NB4 (cell line): ENCODE measurements at places on chromosomes 12 and 14.

GRCh38 chr12:23446746-23447145 lies 502.7 kb downstream of the SOX5 start:
- DNase-seq = no peak

DNA sequence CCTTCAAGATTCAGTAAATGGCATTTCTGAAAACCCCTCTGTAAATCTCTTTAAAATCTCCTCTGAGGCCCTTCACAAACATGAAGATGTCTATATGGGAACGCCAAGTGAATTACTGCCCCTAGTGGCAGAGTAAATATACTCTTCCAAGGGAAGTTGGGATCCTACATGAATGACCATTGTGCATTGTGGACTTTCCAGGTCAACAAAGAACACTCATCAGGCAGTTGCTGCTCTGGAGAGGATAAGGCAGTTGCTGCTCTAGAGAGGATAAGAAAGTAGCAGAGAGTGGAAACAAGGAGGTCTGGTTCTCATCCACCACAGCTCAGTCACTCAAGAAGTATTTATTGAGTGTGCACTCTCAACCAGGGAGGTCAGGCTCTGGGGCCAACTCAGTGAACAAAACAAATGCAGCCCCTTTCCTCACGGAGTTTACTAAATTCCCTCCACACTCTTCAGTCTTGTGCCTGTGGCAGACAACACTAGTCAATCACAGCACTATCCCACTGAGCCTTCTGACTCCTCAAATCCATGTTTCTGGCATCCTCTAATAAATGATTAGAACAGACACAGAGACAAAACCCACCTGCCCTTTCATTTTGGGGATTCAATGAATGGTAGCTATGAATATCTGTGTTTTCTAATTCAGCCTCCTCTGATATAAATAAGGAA lies 52.9 kb downstream of the SVOP start:
- peak; percentile 44 for DNase-seq

- DNase-seq = no peak
Observed at GRCh38 chr14:37972941-37973887, 234.5 kb upstream of the SSTR1 start.

GRCh38 chr14:79705126-79705894 lies 506.0 kb downstream of the DIO2 start:
- no peak for DNase-seq

GRCh38 chr12:100593490-100593889 lies 20.0 kb downstream of the GAS2L3 start:
- DNase-seq = no peak

- DNase-seq = no peak
Observed at GRCh38 chr12:112305951-112306350, 76.3 kb downstream of the HECTD4 start.

DNA sequence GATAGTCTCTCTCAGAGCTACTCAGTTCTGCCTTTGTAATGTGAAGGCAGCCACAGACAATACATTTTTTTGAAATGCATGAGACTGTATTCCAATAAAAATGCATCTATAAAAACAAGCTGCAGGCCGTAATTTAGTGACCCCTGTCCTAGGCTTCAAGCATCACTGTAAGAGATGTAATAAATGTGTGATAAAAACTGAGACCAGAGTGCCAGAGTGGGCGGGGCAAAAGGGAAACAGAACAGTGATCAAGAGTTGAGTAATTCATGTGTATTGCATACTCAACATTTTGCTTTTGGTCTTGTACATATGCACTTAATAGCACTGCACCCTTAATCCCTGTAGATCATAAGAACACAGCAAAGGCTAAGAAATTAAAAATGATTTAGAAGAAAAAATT lies 743.5 kb downstream of the DIO2 start:
- DNase-seq = no peak

- peak; percentile 54 for DNase-seq
Observed at GRCh38 chr12:71645268-71645667, 18.4 kb downstream of the ZFC3H1 start.

DNA sequence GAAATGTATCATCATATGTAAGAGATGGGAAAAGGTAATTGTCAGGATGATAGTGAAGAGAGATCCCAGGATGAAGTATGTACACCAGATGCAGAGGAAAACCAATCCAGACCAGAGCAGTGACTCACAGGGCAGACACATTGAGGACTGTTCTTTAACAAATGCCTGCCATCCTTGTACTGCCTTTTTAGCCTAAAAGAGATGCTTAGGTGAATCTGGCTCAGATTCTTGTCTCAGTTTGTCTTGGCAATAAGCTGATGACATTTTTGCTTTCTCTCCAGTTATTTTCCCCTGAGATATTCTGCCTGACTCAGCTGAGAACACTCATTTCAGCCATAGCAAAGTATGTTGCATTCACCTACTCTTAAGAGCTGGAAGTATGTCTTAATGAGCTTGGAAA lies 405.3 kb upstream of the USP15 start:
- DNase-seq = no peak

DNA sequence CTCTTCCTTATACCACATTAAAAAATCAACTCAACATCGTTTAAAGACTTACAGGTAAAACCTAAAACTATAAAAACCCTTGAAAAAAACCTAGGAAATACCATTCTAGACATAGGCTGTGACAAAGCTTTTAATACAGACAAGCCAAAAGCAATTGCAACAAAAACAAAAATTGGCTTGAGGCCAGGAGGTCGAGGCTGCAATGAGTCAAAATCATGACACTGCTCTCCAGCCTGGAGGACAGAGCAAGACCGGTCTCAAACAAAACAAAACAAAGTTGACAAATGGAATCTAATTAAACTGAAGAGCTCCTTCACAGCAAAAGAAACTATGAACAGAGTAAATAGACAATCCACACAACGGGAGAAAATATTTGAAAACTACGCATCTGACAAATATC lies 1057.8 kb downstream of the FSCB start:
- DNase-seq = no peak

DNA sequence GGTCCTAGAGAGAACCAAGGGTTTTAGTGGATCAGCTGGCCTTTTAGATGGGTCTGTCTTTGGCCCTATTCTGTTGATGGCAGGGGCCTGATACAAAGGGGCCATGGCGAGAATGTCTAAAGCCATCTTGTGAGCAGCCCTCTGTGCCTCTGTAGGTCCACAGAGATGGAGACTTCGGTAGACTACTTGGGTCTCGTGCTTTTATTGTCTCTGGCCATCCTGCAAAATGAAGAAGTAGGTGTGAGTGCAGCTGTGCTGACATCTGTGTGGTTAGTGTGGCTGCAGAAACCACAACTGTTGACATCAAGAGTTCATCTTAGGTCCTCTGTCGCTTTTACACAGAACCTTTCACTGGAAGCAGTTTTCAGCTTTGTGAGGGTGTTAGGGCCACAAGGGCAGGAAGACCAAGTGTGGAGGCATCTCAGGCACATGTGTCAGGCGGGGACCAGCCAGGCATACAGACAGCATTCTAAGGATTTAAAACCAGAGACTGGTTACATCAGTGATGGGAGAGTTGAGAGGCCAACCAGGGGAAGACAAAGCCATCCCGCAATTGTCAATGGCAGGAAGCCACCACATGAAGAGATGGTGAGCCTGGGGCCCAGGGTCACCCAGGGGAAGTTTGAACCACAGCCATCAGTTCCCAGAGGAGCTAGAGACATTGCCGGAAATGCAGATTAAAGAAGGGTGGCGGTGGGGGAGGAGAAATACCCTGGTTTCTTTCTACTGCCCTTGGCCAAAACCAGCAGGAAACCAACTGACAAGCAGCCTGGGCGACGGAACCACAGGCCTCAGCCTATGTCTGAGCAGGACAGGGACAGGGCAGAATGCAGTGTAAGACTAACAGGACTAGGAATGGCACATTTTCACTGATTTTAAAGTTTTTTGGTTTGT lies 13.0 kb upstream of the TPCN1 start:
- peak; percentile 100 for DNase-seq

DNA sequence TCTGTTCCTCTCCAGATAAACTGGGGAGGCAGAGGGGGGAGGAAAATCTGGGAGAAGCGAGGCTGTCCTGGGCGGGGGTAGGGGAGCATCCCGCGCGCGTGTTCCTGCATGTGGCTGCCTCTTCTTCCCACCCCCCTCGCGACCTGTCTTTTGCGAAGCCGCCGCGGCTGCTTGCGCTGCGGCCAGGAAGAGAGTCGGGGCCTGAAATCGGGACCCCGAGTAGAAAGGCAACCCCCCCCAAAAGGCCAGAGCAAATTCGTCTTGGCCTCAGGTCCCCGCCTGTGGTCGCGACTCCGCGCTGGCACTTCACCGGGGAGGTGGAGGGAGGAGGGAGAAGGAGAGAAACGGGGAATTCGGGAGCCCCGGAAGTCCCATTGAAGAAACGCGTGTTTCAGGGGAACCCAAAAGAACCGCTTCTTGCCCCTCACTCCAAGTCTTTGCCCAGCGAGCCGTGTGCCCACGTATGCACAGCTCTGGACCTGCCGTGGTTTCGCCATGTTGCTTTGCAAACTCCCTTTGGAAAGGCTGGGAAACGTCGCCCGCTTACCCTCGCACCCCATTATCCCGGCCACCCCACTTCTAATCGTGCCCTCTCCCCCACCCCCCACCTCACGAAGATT lies 944 bp downstream of the CCND2 start:
- peak; percentile 50 for DNase-seq

- peak; percentile 71 for DNase-seq
Observed at GRCh38 chr12:106333756-106334155, 23.8 kb upstream of the POLR3B start.

DNA sequence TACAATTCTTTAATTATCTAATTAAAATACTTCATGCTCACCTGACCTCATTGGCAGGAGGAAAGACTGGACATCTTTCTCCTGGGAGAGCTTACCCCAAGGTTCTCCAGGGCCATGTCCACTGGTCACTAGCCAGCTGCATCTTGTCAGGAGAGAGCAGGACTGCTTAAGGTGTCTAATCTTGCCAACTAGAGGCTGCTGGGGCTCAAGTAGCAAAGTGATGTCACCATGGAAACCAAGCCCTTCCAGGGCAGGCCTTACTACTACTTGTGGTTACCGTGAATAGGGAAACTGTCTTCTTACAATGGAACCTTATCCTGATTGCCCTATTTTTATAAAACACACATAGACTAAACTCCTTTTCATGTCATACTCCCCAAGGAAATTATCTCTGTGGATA lies 376.4 kb downstream of the SNAPC1 start:
- DNase-seq = no peak

GRCh38 chr12:68477261-68477772 lies 133.4 kb upstream of the RAP1B start:
- DNase-seq = no peak

DNA sequence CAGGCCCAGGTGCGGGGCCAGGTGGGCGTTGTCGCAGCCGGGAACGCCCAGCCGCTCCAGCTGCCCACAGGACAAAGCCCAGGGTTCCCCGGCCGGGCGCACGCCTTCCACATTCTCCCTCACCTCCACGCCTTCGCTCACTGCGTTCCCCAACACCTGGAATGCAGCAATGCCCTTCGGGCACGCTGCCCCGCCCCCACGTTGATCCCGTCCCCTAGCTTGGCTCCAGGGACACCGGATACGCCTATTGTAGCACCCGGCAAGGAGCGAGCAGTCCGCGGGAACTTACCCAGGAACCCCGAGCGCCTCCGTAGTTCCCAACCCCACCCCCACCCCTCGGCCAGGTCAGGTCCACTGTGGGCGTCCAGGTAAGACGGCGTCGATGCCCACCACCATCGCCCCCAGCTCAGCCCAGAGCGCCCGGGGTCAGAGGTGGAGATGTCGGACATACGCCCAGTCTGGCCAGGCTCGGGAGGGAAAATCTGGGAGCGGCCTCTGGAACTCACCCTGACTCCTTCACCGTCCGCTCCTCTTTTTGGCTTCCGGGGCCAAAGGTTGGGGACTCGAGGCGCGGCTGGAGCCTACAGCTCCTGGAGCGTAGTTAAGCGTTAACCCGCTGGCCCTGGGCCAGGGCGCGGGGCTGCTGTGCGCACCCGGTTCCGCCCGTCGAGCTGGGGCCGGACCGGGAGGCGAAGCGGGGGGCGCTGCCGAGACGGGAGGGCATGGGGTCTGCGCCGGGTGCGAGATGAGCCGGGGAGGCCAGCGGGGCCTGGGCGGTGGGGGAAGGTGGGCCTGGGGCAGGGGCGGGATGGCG lies 594 bp upstream of the CEP170B start:
- DNase-seq = peak; percentile 1

- no peak for DNase-seq
Observed at GRCh38 chr12:53419756-53420155, 3.9 kb upstream of the AMHR2 start.

DNA sequence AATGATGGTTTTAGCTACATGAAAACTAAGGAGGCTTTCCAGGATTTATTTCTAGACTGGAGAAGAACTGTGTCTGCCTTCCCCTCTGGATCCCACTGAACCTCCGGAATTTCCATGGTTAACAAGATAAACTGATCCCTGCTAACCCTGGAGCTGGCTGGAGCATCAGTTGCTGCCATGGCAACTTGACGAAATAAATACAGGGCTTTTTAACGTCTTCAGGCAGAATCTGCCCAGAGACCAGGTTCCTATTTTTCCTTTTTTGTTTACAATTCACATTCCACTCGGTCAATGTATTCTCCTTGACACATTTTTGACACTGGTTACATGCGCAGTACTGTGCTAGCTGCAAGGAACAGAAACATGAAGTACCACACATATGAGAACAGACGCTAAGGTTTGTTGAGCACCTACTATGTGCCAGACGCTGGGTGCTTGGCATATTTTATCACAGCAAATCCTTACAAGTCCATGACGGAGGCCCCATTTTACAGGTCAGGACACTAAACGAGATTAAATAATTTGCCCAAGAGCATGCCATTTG lies 1.7 kb downstream of the C14orf132 start:
- DNase-seq = no peak

- no peak for DNase-seq
Observed at GRCh38 chr12:307406-307805, 44.8 kb upstream of the SLC6A13 start.

DNA sequence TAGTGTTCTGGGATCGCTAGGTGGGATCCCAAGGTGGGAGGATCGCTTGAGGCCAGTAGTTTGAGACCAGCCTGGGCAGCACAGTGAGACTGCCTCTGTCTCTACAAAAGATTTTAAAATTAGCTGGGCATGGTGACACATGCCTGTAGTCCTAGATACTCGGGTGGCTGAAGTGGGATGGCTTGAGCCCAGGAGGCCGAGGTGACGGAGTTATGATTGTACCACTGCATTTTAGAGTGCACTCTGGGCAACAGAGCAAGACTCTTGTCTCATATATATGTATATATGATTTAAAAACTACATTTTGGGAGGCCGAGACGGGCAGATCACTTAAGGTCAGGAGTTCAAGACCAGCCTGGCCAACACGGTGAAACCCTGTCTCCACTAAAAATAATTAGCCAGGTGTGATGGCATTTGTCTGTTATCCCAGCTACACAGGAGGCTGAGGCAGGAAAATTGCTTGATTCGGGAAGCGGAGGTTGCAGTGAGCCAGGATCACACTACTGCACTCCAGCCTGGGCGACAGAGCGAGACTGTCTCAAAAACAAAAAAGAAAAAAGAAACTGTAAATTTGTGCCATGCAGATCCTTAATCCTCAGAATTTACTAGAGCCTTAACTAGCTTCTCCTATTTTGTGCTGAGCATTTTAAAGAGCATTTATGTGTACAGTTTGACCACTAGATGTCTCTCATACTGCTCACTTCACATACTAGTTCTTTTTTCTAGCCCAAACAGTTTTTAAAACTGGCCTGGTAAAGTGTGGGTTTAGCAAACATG lies 114.8 kb downstream of the MON2 start:
- DNase-seq = peak; percentile 73
